ENCODE measurements at places on chromosomes 16 and 17. TPM values are rescaled to one million over a fixed set of nuclear protein-coding genes. Genes with fewer than 3 reads are reported as not detected.

Gene SEPTIN1
- total RNA-seq = 2.8 TPM

Gene MILR1
- total RNA-seq = 13.0 TPM

Gene RHBDF1
- total RNA-seq = 91.0 TPM

Gene CD300H
- total RNA-seq = not detected

Gene ABCA9
- 100 TPM for total RNA-seq

Gene KRT27
- not detected for total RNA-seq

Gene RPL13
- total RNA-seq = 1,505 TPM

Gene EVI2B
- total RNA-seq = 16.9 TPM

Gene SCPEP1
- 113 TPM for total RNA-seq

Gene HSPB9
- total RNA-seq = not detected

Gene ESRP2
- 0.60 TPM for total RNA-seq

Gene PLXDC1
- total RNA-seq = 39.1 TPM

Gene IRX5
- 0.96 TPM for total RNA-seq

Gene ACSM5
- total RNA-seq = 2.6 TPM

Gene TEKT5
- total RNA-seq = 0.29 TPM

Gene GAS2L2
- not detected for total RNA-seq

Gene SKAP1
- total RNA-seq = 3.6 TPM

Gene DHRS7C
- total RNA-seq = not detected

Gene SDR42E2
- total RNA-seq = not detected

Gene KRTAP2-3
- not detected for total RNA-seq

Gene DHODH
- 4.9 TPM for total RNA-seq

Gene KRT32
- total RNA-seq = not detected

Gene CCDC78
- total RNA-seq = 0.39 TPM

Gene PDILT
- total RNA-seq = not detected

Gene WNT3
- 0.39 TPM for total RNA-seq

Gene CDH1
- 1.0 TPM for total RNA-seq

Gene KRTAP2-2
- not detected for total RNA-seq

Gene CBX8
- total RNA-seq = 5.3 TPM

Gene CHRNE
- 0.84 TPM for total RNA-seq

Gene SLC38A8
- total RNA-seq = not detected

Gene GJD3
- total RNA-seq = 2.2 TPM

Gene ALOX12B
- not detected for total RNA-seq

Gene HEATR9
- not detected for total RNA-seq

Gene HCRT
- total RNA-seq = not detected

Gene ZDHHC1
- total RNA-seq = 14.8 TPM

Gene TPSG1
- total RNA-seq = 0.81 TPM

Gene FOXJ1
- not detected for total RNA-seq

Gene CCL23
- 5.6 TPM for total RNA-seq

Gene ABCA10
- total RNA-seq = 137 TPM

Measured in aorta (tissue), 5 donors.